ENCODE measurements at places on chromosomes 3 and 15.

GRCh38 chr15:71559098-71559497 is 251.3 kb upstream of the NR2E3 start:
- DNase-seq = no peak

DNA sequence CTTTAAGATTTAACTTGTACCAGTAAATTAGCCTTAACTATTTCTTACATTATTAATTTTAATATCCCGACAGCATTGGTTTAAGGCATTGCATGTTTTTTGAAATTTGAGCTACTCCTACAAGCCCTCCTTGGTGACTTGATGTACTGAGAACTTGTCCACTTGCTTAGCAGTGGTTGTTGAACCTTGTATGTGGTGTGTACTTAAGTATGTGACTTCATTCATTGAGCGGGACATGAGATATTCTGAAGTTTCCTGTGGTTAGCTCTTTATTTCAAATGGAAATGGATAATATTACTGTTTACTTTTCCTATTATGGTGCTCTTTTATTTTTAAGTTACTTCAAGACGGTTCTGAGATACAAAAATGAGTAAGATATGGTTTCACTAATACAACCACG is 3.6 kb upstream of the COL6A5 start:
- no peak for DNase-seq

GRCh38 chr3:29406291-29406832 is 125.5 kb downstream of the RBMS3 start:
- DNase-seq = no peak

DNA sequence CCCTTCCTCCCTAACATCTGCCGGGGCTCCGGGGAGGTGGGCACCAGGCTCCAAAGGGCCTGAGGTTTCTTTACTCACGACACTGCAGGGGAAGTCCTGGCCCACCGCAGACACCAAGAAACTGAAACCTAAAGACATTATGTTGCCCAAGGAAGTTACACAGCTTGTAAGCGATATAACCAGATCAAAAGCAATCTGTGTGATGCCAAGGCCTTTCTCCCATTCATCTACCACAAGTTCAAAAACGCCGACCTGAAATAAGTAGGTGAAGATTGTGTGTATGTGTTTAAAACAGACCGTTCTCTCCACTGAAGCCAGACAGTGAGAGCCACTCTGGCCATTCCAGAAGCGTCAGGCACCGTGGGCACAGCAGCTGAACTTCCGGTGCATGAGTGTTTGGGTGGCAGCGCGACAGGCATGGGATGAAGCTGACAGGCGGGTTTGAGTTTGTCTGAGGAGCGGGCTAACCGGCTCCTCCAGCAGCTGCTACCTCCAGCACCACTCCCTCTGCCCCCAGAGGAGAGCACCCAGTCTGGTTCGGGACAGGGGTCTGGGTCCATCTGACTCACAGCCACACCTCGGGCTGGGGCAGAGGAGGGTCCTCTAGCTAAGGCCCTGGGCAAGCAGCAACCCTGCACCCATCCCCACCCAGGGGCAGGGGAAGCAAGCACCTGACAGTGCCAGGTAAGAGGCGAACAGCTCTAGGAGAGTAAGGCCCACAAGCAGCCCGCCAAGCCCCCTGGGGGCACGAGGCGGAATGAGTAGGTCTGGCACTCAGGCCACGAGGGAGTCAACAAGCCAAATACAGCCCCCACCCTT is 1.3 kb downstream of the TNK2 start:
- no peak for DNase-seq

DNA sequence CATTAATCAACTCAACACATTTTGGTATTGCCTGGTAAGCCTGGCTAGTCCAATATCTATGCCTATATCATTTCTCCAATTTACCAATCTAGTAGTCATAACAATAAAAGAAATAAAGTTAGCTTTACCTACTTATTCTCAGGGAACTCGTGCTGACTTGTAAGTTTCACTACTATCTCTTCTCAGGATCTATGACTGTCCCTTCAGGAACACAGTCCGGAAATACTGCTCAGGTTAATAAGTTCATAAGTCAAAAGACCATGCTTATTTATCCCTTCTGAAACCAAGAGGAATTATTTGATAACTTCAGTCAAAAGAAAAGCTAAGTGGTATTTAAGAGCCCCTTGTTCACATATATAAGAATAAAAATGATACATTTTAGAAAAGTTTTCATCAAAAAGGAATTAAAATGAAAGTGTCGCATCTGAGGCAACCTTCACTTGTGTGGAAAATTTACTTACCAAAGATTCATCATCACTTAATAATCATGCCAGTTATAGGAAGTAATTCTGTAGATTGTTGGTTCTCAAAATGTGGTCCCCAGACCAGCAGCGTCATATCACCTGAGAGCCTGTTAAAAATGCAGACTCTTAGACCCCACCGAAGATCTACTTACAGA is 15.5 kb upstream of the THRB start:
- DNase-seq = no peak

- no peak for DNase-seq
Measured at GRCh38 chr15:62894322-62895085, 148.0 kb upstream of the TPM1 start.

DNA sequence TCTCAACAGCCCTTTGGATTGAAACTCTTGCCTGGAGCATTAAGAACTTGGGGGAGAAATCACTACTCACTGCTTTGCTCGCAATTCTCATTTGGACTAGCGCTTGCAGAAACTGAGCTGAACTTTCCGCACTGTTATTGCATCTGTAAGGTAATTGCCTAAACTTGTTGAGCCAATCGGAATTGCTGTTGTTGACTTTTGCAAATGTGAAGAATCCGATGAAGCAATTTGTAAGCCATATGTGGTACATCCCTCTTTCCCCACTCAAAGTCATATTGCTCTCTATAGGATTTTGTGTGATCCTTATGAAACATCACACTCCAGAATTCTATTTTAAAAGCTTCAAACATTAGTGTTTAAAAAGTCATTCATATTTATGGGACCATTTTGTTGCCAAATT is 191.7 kb upstream of the GBE1 start:
- DNase-seq = no peak

DNA sequence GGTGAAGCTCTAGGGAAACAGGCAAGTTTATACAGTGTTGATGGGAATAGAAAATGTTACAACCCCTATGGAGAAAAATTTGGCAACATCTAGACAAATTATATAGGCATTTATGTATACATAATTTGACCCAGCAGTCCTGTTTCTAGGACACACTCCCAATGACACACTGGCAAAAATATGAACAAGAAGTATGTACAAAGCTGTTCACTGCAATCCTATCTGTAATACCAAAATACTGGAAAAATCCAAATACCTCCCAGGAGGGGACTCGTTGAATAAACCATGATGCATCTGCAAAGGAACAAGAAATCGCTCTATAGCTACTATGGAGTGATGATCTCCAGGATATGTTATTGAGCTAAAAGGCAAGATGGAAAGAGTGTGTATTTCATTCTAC is 8.5 kb downstream of the BFSP2 start:
- no peak for DNase-seq

DNA sequence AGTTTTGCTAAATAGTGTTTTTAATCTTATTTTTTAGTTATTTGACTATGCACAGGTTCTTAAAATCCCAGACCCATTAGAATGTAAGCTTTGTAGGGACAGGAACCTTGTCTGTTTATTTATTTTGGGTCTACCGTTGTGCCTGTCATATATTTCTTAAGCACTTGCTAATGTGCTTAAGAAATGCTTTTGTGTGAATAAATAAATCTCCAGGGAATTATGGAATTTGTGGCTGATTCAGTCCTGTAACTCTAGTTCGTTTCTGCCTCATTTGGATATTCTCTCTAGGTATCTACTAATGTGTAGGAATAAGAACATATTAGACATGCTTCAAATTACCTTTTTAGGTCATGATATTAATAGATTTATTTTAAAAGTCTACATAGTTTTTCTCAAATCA is 161.6 kb downstream of the LPP start:
- no peak for DNase-seq
